ENCODE measurements at places on chromosomes 13 and 19.

- DNase-seq: no peak
Observed at GRCh38 chr19:14138576-14139265, 2.3 kb upstream of the ASF1B start.

DNA sequence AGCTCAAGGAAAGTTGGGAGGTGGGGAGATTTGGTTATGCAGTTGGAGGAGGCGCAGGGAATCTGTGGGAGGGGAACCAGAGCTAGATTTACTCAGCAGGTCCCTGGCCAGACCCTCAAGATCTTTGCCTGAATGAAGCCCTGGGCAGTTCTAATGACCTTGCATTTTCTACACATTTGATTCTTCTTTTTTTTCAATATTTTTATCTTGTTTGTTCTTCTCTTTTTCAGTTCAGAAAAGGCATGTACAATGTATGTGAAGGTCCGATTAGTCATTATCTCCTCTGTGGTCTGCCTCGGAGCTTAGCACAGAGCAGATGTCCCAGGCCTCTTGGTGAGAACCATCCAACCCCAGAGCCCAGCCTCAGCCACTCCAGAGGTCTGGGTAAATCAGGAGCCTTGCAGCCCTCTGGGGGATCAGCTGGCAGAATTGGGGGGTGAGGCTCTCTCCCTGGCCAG, 24.2 kb downstream of the SERP2 start:
- no peak for DNase-seq

GRCh38 chr19:55544776-55545439, 435 bp downstream of the SBK3 start:
- DNase-seq: no peak

GRCh38 chr13:93680329-93680728, 453.7 kb downstream of the GPC6 start:
- DNase-seq: no peak
